ENCODE measurements at places on chromosomes 16 and 17.

- DNase-seq: no peak
Measured at GRCh38 chr17:63440127-63440769, 5.9 kb downstream of the CYB561 start.

DNA sequence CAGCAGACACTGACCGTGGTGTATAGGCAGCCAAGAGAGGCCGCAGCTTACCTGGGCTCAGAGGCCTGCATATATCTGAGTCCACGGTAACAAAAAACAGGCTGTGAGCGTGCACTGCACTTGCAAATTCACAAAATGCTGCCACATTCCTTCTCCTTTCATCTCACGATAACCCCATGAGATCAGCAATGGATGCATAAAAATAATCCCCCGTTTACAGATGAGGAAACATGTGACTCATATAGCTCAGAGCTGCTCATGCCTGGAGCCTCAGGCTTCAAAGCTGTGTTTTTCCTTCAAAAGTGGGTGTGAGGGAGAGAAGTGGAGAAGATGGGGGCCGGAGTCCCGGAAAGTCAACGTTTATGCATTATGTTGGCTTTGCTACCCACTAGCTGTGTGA, 118.3 kb upstream of the FOXF1 start:
- no peak for DNase-seq

GRCh38 chr17:14165616-14166015, 71.0 kb downstream of the CDRT15 start:
- DNase-seq: no peak

DNA sequence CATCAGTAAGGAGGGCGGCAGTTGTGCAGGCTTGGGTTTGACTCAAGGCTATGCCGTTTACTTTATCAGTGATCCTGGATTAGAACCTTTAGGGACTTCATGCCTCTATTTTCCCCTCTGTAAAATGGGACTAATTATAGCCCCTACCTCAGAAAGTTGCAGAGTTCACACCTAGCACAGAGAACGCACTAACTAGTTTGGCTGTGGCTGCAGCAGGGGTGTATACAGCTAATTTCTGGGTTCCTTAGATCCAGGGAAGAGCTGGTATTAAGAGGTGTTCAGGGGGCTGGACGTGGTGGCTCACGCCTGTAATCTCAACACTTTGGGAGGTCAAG, 267.3 kb downstream of the CPPED1 start:
- no peak for DNase-seq

DNA sequence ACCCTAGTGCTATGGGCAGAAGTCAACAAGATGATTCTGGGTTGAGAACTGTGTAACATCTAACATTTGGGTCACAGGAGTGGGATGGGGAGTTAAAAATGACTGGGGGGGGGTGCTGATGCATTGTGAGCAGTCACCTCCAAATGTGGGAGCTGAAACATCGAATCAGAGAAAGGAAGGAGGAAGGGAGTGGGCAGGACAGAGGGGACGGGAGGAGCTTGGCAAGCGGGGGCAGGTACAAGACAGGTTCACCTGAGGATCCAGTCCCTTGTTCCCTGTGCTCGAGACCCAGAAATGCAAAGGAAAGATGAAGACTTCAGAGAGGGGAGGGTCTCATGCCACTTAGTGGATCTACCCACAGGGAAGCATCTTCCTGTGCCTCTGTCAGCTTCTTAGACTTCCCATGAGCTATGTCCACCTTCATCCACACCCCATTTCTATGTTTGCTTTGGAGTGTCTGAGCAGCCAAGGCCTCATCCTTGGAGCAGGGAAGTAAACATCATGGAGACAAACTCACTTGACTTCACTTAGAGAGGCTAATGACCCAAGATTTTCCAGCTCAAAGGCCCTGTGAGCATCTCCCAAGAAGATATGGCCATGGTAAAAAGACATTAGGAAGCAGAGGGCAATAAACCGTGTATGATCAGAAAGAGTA, 20.5 kb downstream of the SMPD3 start:
- DNase-seq: no peak

DNA sequence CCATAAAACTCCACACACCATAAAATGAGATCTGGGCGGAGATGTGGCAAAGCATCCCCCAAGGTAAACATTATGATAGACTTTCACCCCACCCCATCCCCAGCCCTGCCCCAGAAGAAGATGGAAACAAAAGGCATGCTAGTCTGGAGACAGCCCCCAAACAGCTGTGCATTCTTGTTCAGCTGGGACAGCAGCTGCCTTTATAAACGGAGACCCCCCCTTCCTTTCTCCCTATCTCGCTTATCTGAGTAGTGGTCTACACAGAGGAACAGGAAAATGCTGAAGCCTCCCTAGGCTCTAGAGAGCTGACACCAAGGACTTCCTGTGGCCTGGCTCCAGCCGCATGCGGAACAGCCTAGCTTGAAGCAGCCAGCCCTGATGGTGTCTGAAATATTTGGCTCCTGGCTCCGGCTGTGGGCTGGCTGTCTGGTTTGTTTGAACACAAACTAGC, 190.3 kb upstream of the ANKFN1 start:
- no peak for DNase-seq

GRCh38 chr16:18059577-18059976, 277.0 kb downstream of the NPIPA8 start:
- DNase-seq: no peak

- peak; percentile 71 for DNase-seq
Measured at GRCh38 chr17:15436473-15437302, 30.7 kb downstream of the CDRT4 start.

- DNase-seq: no peak
Measured at GRCh38 chr16:57140931-57141668, 44.7 kb downstream of the PSME3IP1 start.

- DNase-seq: no peak
Measured at GRCh38 chr16:1057252-1057932, 15.2 kb upstream of the SSTR5 start.

DNA sequence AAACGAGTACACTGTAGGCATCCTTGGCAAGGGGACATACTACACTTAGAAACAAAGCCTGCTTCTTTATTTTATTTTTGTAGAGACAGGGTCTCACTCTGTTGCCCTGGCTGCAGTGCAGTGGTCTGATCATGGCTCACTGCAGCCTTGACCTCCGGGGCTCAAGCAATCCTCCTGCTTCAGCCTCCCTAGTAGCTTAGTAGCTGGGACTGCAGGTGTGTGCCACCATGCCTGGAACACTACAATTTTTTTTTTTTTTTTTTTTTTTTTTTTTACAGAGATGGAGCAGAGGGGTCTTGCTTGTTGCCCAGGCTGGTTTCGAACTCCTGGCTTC, 78.2 kb downstream of the WIPI1 start:
- no peak for DNase-seq
